ENCODE measurements at places on chromosomes 13 and 19.

DNA sequence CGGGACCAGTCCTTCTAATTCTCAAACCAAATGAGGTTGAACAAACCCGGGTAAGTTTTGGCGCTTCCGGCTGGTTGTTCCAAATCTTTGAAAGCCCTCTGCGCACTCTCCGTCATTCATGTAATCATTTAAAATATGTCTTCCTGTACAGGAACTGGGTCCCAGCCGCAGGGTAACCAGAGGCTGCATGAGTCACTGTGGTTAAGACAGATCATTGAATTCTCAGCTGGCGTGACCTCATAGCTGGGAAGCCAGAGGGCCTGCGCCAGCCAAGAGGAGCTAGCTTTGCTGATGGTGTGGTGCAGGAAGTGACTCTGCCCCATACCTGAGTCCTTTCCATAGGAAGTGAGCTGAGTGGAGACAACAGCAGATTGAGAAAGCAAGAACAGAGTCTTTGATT, 135.2 kb downstream of the TSHZ3 start:
- no peak for DNase-seq

- DNase-seq, result peak; percentile 20
Measured at GRCh38 chr13:31775686-31776085, 36.4 kb downstream of the RXFP2 start.

DNA sequence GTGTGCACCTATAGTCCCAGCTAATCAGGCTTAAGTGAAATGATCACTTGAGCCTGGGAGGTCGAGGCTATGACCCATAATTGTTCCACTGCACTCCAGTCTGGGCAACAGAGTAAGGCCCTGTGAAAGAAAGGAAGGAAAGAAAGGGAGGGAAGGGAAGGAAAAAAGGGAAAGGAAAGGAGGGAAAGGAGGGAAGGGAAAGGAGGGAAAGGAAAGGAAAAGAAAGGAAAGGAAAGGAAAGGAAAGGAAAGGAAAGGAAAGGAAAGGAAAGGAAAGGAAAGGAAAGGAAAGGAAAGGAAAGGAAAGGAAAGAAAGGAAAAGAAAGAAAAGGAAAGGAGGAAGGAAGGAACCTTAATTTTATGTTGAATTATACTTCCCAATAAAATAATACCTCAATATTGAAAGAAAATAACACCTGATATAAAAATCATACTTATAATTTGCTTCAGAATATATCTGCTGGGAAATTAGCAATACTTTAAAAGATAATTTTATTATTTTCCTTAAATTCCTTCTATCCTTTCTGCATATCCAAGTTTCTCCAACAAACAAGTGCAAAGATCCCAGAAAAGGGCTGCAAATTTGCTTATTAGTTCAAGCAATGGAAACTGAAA, 177.3 kb downstream of the KLF12 start:
- no peak for DNase-seq

DNA sequence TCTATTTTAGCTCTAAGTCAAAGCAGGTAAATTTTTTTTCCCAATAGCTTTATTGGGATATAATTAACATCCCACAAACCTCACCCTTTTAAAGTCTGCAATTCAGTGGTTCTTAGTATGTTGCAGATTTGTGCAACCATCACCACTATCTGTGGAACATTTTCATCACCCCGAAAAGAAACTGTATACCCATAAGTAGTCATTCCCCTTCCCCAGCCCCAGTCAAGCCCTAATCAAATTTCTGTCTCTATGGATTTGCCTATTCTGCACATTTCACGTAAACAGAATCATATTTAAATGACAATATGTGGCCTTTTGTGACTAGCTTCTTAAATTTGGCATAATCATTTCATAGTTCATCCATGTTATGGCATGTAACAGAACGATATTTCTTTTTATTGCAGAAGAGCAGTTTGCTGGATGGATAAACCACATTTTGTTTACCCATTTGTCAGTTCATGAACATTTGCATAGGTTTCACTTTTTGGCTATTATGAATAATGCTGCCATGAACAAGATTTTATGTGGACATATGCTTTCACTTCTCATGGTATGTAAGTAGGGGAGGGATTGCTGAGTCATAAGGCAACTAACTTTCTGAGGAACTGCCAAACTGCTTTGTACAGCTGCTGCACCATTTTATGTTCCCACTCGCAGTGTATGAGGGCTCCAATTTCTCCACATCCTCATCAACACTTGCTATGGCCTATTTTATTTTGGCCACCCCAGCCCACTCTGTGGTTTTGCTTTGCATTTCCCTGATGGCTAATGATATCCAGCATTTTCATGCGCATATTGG, 10.9 kb downstream of the SLC46A3 start:
- DNase-seq, result peak; percentile 73

DNA sequence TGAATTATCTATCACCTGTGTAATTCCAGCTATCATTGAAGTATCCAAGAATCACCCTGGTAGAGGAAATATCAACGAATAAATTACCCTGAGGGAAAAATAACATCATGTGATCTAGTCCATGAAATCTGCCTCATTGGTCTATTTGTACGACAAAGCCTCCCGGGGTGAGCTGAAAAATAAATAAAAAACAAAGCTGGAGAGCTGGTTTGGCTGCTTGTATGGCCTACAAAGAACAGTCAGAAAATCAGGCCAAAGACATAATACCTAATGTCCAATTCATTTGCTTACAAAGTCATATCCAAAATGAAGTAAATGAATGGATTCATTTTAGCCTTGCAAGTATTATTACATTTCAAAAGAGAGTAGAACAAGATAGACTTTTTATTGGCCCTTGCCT, 449.9 kb downstream of the KLF12 start:
- DNase-seq, result no peak

- DNase-seq, result no peak
Measured at GRCh38 chr13:81988567-81988966, 1647.6 kb upstream of the SPRY2 start.

DNA sequence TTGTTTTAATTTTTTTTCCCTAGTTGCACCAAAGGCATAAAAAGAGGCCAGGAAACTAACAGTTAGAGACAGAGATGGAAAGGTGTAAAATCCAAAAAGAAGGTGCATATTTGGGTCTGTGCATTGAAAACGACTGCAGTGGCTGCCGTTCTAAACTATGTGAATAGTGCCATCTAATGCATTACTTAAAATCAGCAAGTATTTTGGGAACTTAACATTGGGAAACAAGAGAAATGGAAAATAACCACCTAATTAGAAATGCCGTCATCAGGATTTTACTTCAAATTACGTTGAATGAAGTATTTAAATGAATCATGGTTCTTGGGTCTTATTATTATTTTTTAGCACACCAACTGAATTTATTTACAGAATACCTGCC, 189.5 kb upstream of the MIR17HG start:
- DNase-seq, result no peak

DNA sequence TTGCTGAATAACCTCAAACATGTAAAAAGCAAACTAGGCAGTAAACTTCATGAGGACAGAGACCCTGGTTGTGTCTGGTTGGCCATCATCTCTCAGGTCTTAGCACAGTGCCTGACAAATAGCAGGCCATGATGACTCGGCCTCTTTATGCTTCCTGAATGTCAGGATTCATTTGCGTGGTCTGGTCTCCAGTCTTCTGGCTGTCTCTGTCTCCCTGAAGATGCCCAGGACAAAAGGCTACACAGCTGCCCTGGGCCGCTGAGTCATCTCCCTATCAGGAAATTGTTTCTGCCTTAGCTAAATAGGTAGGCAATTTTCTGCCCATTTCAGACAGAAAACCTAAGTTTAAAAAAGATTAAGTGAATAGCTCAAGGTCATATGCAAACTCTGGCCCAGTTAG, 84.1 kb upstream of the FNDC3A start:
- no peak for DNase-seq
